NCI-H1436 treated with DMSO at 0.1 percent for 48 hours (cell line): ENCODE measurements at places on chromosomes 2 and 18.

GRCh38 chr2:187851955-187852561 is 297.8 kb upstream of the TFPI start:
- no peak for DNase-seq

DNA sequence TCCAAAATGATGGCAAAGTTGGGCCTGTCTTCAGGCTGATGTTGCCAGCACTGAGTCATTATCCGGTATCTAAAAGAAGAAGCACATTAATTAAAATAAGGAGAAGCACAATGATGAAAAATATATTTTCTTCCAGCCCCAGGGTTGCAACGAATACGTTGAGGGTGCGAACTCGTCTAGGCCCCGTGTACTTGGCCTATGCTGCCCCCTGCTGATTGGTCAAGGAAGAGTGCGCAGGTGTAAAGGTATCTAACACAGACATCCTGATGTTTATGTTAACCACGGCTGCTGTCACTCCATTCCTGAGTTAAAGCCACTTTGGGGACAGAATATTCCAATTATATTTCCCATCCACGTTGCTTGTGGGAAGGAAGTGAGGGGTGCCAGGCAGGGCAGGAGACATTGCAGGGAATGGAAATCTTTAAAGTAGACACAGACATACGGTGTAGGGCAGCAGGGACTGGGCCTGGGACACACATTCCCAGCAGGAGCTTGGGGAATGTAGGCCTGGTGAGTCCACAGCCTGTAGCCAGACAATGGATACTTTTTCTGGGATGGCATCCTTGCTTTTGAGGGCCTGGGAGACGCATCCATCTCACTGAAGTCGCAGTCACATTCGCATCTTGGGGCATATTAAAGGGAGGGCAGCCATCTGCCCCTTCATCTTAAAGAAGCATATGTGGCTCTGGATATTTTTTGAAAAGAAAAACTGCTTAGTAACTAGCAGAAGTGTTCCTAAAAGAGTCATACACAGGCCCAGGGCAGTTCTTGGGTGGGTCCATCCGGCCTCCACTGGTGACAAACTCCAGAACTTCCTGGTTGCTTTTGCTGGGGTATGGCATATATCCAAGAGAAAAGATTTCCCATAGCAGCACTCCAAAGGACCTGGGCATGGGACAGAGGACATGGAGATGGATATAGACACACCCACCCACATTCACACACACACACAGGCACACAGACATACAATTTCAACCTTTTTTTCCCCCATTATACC is 81.9 kb downstream of the CLIP4 start:
- peak; percentile 5 for DNase-seq

GRCh38 chr2:75200140-75201096 is 1.1 kb upstream of the TACR1 start:
- no peak for DNase-seq

DNA sequence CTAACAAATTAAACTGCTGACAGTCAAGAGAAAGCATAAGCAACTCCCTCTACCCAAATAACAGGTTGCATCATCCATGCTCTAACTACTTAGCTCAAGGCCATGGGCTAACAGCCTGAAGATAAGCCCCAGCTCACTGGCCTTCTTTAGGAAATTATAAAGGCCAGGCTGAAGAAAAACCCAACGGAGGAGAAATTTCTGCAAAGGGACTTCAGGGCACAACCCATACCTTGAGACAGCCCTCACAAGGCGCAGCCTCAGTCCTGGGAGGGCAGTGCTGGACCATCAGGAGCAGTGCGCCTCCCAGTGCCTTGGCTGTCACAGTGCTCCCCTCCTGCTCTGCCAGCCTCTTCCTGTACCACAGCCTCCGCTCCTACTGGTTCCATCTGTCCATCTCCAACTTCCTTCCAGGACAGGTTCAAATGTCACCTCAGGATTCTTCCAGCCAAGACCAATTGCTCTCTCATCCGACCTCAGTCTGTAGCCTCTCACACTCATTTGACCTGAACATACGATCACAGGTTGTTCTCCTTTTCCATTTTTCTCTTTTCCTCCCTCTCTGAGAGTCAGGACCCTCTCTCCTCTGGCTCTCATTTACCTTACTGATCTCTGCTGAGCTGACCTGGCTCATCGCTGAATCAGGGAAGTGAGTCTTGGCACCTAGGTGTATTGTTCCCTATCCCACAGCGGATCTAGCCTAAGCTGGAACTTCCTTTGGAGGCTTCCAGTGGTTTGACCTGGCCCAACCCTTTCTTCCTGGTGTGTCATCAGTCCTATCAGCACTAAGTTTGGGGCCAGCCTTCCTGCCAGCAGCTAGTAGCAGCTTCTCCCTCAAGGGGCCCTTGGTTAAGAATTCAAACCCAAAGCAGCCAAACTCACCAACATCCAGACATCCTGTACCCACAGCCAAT is 1.9 kb downstream of the MCFD2 start:
- DNase-seq, result no peak

DNA sequence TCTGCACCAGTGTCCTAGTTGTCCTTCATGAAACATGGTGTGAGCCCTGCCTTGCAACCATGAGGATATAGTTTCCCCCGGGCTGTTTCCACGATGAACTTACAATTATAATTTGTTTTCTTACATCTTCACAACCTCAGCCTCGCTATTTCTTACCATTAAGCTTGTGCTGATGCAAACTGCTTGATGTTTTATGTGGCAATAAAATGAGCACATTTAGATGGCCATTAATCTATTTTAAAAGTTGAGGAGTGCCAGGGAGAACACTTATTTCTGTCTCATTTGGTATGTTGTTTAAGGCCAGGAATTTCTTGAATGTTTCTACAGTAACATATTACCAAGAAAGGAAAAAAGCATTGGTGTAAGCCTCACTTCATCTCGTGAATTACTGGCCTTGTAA is 214.5 kb upstream of the SLC8A1 start:
- DNase-seq, result no peak
